MCF 10A (cell line): ENCODE measurements at places on chromosomes 11 and 22. TPM values are rescaled to one million over a fixed set of nuclear protein-coding genes. Genes with fewer than 3 reads are reported as not detected.

GPHA2 gene
- total RNA-seq, result not detected in 2 replicates

CCDC116 gene
- total RNA-seq, result 0.21 TPM in 1 of 2 replicates, not detected in the other

- H3K36me3 ChIP-seq, result peaks cover 79% of the 10 kb centered on the region
- no peaks in the 10 kb centered on the region for H3K4me1 ChIP-seq
- DNase-seq, result peak; percentile 64
- H3K27me3 ChIP-seq, result no peaks in the 10 kb centered on the region
Observed at GRCh38 chr22:41532908-41533825, 11.1 kb downstream of the POLR3H start.

PATE1 gene
- not detected in 2 replicates for total RNA-seq

DNA sequence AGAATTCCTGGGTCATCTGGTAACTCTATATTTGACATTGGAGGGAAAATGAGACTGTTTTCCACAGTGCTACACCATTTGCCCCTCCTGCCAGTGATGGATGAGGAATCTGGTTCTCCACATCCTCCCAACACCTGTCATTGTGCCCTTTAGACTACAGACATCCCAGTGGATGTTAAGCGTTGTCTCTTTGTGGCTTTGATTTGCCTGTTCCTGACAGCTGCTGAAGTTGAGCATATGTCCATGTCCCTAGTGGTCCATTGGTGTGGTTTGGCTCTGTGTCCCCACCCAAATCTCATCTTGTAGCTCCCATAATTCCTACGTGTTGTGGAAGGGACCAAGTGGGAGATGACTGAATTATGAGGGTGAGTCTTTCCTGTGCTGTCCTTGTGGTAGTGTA lies 88.5 kb downstream of the BRD1 start:
- H3K4me1 ChIP-seq, result no peaks in the 10 kb centered on the region
- no peaks in the 10 kb centered on the region for H3K27me3 ChIP-seq
- no peak overlapping the region for H3K4me3 ChIP-seq
- DNase-seq, result no peak

SNX32 gene
- not detected in 2 replicates for total RNA-seq

RFPL1 gene
- total RNA-seq, result not detected in 2 replicates

- no peaks in the 10 kb centered on the region for H3K27me3 ChIP-seq
- H3K4me1 ChIP-seq, result peaks cover 4% of the 10 kb centered on the region
- H3K27ac ChIP-seq, result no peak overlapping the region
- DNase-seq, result no peak
- H3K4me3 ChIP-seq, result no peak overlapping the region
Observed at GRCh38 chr11:87296627-87297026, 258.9 kb downstream of the TMEM135 start.

RFPL2 gene
- total RNA-seq, result not detected in 2 replicates

GRCh38 chr11:93082900-93083299 lies 113.4 kb downstream of the MTNR1B start:
- H3K36me3 ChIP-seq, result no peaks in the 10 kb centered on the region
- H3K27ac ChIP-seq, result no peak overlapping the region
- H3K27me3 ChIP-seq, result no peaks in the 10 kb centered on the region
- DNase-seq, result no peak

PKNOX2 gene
- not detected in 2 replicates for total RNA-seq

CSTF3 gene
- total RNA-seq, result 37.5 and 48.4 TPM in 2 replicates

- H3K4me1 ChIP-seq, result peaks cover 10% of the 10 kb centered on the region
- H3K36me3 ChIP-seq, result no peaks in the 10 kb centered on the region
- peaks cover 16% of the 10 kb centered on the region for H3K27me3 ChIP-seq
- DNase-seq, result no peak
Observed at GRCh38 chr22:44396021-44396726, 83.4 kb upstream of the SHISAL1 start.

SLC22A6 gene
- not detected in 2 replicates for total RNA-seq

CAPN5 gene
- total RNA-seq, result 0.26 and 0.49 TPM in 2 replicates

DNA sequence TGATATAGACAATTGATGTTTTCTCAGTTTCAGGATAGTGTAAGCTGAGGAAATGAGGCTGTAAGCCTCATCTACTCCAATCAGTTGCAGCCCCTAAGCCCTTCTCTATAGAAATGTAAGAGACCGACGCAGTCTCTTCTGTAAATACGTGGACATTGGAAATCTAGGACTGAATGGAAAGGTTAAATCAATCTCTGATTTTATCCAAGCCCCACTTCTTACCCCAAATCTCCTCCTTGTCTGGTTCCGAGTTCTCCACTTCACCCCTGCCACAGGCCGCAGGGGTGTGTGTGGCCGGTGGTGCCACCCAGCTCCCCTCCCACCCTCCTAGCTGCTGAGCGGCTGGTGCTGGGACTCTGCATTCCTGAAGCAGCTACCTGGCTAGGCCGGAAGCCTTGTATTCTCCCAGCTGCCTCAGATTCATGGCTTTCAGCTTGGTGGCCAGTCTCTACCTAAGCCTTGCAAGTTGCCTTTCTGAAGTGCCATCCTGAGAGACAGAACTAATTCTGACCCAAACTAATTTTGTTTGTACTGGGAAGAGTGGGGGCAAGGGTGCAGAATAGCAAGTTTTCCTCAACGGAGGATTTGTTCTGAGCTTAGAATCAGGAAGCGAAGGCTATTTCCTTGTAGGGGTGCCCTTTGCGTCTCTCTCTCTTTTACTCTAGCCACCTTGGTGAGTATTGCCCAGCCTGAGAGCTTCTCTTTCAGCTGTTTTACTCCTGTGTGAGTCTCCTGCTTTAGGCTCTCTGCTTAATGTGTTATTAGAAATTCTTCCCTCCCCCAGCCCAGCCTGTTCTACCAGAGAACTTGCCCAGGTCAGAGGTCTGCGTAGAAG lies 749 bp downstream of the VWA5A start:
- no peaks in the 10 kb centered on the region for H3K27me3 ChIP-seq
- peaks cover 42% of the 10 kb centered on the region for H3K36me3 ChIP-seq
- peak overlapping the region; percentile 82 for H3K4me3 ChIP-seq
- peak overlapping the region; percentile 64 for H3K27ac ChIP-seq
- peaks cover 5% of the 10 kb centered on the region for H3K4me1 ChIP-seq

- H3K4me1 ChIP-seq, result peaks cover 2% of the 10 kb centered on the region
- H3K27ac ChIP-seq, result no peak overlapping the region
- no peak for DNase-seq
- H3K36me3 ChIP-seq, result no peaks in the 10 kb centered on the region
- H3K27me3 ChIP-seq, result no peaks in the 10 kb centered on the region
Observed at GRCh38 chr11:8739309-8739793, 56.8 kb downstream of the RPL27A start.

OR5T1 gene
- total RNA-seq, result not detected in 2 replicates

GRCh38 chr11:23138761-23139160 lies 278.5 kb upstream of the CCDC179 start:
- no peaks in the 10 kb centered on the region for H3K4me1 ChIP-seq
- H3K4me3 ChIP-seq, result no peak overlapping the region
- no peak for DNase-seq
- H3K27ac ChIP-seq, result no peak overlapping the region

DNA sequence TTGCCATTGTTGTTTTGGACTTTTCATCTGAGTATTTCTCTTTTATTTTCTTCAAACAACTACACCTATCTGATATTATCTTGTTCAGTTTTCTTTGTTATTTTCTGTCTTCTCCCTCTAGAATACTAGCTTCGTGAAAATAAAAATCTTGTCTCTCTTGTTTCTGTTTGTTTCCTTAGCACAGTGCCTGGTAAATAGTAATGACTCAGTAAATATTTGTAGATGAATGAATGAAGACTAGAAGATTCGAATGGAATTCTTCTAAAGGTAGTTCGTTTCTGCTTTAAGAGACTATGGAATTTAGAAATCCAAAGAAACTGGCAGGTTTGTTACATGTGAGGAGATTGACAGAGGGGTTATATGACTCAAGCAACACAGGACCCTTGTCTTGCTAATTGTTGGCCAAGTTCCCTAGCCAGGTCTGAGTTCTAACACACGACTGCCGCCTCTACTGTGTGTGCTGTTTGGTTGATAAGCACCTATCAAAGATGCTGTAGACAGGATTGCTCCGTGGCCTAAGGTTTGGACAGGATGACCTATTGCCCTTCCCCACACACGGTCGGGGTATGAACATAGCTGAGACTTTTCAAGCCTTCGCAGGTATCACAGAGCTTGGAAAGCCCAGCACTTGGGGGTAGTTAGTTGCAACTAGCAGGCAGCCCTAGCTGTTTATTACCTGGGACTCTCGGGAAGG lies 831 bp upstream of the TMEM135 start:
- no peak for DNase-seq
- H3K36me3 ChIP-seq, result no peaks in the 10 kb centered on the region
- peak overlapping the region; percentile 94 for H3K4me3 ChIP-seq
- H3K27ac ChIP-seq, result no peak overlapping the region

OR2AT4 gene
- total RNA-seq, result not detected in 2 replicates

DNA sequence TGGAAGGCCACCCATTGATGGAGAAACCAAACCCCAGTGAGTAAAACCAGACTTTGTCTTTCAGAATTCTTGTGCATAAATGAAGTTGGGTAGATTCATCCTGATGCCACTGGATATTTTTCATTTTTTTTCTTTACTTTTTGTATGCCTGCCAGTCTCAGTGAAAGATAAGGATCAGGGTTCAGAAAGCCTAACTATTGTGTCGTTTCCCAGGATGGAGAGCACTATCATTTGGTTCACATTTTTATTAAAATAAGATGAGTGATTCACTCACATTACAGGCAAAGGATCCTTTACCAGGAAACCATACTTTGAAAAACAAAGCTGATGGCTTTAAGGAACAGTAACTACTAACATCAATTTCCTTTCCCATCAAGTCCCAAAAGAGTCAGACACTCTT lies 52.0 kb downstream of the ARFGAP2 start:
- H3K4me1 ChIP-seq, result no peaks in the 10 kb centered on the region
- H3K36me3 ChIP-seq, result no peaks in the 10 kb centered on the region
- no peak overlapping the region for H3K27ac ChIP-seq
- no peak for DNase-seq

- H3K4me1 ChIP-seq, result peaks cover 9% of the 10 kb centered on the region
- no peak for DNase-seq
- H3K27me3 ChIP-seq, result no peaks in the 10 kb centered on the region
- peaks cover 49% of the 10 kb centered on the region for H3K36me3 ChIP-seq
Observed at GRCh38 chr11:3796346-3796745, 1.0 kb downstream of the NUP98 start.

CABP4 gene
- total RNA-seq, result not detected in 2 replicates

DNA sequence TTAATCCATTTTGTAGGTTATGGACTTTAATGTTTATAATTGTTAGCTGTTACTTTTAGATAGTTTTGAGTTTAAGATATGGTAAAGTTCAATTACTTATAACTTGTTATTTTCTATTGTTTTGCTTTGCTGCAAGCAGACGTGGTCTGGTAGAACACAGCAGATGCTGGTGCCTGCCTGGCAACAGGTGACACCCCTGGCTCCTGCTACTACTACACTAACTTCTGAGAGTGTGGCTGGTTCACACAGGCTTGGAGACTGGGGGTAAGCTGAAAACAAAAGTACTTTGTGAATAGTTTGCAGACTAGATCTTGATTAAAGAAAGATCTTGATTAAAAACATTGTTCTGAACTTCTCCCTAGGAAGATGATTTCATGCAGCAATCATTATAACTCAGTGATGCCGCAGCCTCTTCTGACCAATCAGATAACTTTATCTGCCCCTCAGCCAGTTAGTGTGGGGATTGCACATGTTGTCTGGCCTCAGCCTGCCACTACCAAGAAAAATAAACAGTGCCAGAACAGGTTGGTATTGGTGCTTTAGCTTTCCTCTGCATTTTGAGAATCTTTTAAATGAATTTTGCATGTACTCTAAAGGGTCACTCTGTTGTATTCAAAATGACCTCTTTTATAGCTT lies 90.4 kb downstream of the HIPK3 start:
- no peak overlapping the region for H3K27ac ChIP-seq
- no peak for DNase-seq
- H3K4me3 ChIP-seq, result no peak overlapping the region
- peaks cover 70% of the 10 kb centered on the region for H3K36me3 ChIP-seq
- H3K4me1 ChIP-seq, result no peaks in the 10 kb centered on the region

DNA sequence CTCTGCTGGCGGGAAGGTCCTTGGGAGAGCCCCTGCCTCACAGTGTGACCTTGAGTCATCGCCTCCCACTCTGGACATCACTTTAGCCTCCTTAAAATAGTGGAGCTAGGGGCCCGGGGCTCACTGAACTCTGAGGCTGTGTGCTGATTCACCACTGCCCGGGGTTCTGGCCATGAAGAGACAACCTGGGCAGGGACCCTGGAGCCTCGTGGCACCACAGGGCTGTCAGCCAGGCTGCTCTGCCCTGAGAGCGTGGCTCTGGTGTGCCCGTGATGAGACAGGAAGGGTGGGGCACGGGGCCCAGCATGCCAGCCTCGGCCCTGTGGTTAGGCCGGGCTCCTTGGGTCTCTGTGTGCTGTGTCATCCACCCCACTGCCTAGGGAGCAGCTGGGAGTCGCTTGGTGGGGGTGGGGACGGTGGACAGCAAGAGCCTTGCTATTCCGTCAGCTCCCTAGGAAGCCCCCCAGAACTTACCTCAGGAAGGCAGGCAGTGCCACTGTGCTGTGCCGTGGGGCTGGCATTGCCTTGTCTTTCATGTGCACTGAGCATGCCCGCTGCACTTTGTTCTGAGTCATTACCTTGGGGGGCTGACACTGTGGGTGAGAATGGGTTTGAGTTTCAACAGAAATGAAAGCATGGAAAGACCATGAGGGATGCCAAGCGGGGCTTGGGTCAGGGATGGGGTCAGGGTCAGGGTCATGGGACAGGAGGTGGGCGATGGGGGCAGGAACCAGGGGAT lies 31.7 kb downstream of the TPCN2 start:
- H3K4me3 ChIP-seq, result no peak overlapping the region
- no peaks in the 10 kb centered on the region for H3K36me3 ChIP-seq
- no peaks in the 10 kb centered on the region for H3K27me3 ChIP-seq

CSKMT gene
- 15.4 and 31.2 TPM in 2 replicates for total RNA-seq

POU2AF3 gene
- not detected in 2 replicates for total RNA-seq

- no peaks in the 10 kb centered on the region for H3K4me1 ChIP-seq
- no peaks in the 10 kb centered on the region for H3K27me3 ChIP-seq
- no peak overlapping the region for H3K27ac ChIP-seq
- no peaks in the 10 kb centered on the region for H3K36me3 ChIP-seq
- peak; percentile 32 for DNase-seq
- H3K4me3 ChIP-seq, result no peak overlapping the region
Observed at GRCh38 chr11:5992604-5993251, 5.9 kb upstream of the OR52L1 start.

P2RX6 gene
- total RNA-seq, result 0.19 and 0.22 TPM in 2 replicates

IGLL1 gene
- total RNA-seq, result not detected in 2 replicates

SCGB1C1 gene
- total RNA-seq, result not detected in 2 replicates

APOBEC3G gene
- 0.49 and 0.54 TPM in 2 replicates for total RNA-seq

- H3K4me3 ChIP-seq, result no peak overlapping the region
- H3K27me3 ChIP-seq, result peaks cover 12% of the 10 kb centered on the region
- H3K36me3 ChIP-seq, result no peaks in the 10 kb centered on the region
- no peaks in the 10 kb centered on the region for H3K4me1 ChIP-seq
- H3K27ac ChIP-seq, result no peak overlapping the region
Observed at GRCh38 chr11:69203901-69204245, 48.1 kb downstream of the SMIM38 start.

OR5W2 gene
- total RNA-seq, result not detected in 2 replicates

FZD4 gene
- 0.34 and 0.35 TPM in 2 replicates for total RNA-seq

- no peaks in the 10 kb centered on the region for H3K36me3 ChIP-seq
- H3K27ac ChIP-seq, result no peak overlapping the region
- peaks cover 6% of the 10 kb centered on the region for H3K4me1 ChIP-seq
- peaks cover 11% of the 10 kb centered on the region for H3K27me3 ChIP-seq
- H3K4me3 ChIP-seq, result no peak overlapping the region
- no peak for DNase-seq
Observed at GRCh38 chr22:19628038-19628776, 86.1 kb upstream of the SEPTIN5 start.

GRCh38 chr11:61273178-61274078 lies 21.7 kb downstream of the VWCE start:
- H3K4me3 ChIP-seq, result no peak overlapping the region
- no peak overlapping the region for H3K27ac ChIP-seq
- peaks cover 7% of the 10 kb centered on the region for H3K36me3 ChIP-seq
- no peaks in the 10 kb centered on the region for H3K27me3 ChIP-seq
- DNase-seq, result peak; percentile 79
- no peaks in the 10 kb centered on the region for H3K4me1 ChIP-seq
